Ascending aorta (tissue), 2 donors: ENCODE measurements at places on chromosomes 4 and X.

DNA sequence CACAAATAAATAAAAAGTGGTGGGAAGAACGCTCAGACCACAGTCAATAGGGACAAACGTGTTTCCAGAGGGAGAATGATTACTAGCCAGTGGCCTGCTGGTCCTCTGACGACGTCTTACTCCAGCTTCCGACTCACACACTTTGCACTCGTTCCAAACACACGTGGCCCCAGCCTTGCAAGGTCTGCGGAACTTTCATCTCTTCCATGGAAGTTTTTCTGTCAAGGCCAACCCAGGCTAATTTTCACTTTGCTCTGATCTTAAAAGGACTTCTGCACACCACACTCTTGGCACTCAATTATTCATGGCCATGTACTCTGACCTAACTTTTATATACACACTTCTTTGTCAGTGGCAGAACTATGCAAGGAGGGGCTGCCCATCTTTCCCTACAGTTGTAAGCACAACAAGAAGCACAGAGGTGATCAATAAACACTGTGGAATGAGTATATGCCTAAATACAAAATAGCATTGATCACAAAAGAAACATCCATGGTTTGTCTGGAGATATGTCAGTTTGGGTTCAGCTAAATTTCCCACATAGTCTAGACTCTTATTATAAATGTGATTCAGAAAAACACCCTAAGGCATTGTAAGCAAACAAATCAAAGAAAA, 69.4 kb downstream of the STX18 start:
- DNase-seq, result no peak

GRCh38 chr4:119068529-119068962, 67.1 kb upstream of the MYOZ2 start:
- no peak for DNase-seq

GRCh38 chr4:26020881-26021280, 106.9 kb downstream of the SMIM20 start:
- no peak for DNase-seq

GRCh38 chr4:127778102-127778501, 4.0 kb upstream of the HSPA4L start:
- no peak for DNase-seq

DNA sequence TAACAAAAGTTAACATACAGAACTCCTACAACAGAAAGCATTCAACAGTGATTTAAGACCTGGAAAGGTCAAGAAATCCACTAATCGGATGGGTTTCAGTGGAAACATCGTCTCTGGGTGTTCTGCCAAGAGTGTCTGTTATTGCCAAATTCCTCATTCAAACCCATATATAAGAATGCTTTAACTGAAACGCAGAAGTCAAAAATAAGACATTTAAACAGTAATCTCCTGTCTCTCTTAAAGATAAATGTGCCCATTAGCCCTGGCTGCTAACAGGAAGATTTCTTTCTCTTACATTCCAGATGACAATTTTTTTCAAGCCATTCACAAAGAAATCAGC, 31.5 kb downstream of the DCTD start:
- no peak for DNase-seq

- DNase-seq, result no peak
Observed at GRCh38 chr4:171794528-171794927, 18.7 kb upstream of the GALNTL6 start.

GRCh38 chrX:18833071-18833731, 125.8 kb downstream of the PPEF1 start:
- DNase-seq, result peak; percentile 11

- no peak for DNase-seq
Observed at GRCh38 chr4:170853422-170854021, 763.8 kb upstream of the AADAT start.

DNA sequence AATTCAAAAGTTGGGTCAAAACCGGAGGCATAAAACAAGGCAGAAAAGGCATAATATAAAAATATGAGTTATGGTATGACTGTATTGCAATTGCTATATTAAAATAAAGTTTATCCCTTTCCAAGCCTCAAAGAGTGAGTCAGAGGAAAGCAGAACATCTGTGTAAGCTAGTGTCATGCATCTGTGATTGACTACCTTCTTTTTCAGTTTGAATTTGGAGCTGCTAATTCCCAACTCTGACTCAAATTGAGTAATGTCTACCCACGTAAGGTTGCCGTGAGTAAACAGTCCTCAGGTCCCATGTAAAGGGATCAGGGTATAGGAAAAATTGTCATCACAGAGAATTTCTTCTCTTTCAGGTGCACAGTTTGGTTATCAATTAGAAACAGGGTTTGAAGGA, 6.5 kb upstream of the SLITRK4 start:
- DNase-seq, result no peak

GRCh38 chr4:2948895-2949781, 14.1 kb downstream of the NOP14 start:
- no peak for DNase-seq

GRCh38 chrX:77952173-77952572, 17.3 kb downstream of the PGAM4 start:
- DNase-seq, result no peak

DNA sequence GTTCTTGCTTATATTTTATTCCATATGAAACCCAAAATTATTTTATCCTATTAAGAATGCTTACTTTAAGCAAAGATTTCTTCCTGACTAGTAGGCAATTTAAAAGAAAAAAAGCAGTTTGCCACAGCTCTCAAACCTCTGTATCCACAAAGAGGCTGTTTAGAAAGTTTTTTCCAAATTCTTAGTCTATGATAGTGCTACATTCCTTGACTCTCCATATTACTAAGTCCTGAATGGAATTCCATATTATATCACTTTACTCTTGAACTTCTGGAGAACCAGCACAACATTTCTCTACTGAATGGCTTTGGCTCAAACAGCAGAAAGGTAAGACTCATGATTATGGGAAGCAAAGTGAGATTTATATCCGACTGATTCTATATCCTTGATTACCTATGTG, 8.3 kb downstream of the SLC10A6 start:
- no peak for DNase-seq

DNA sequence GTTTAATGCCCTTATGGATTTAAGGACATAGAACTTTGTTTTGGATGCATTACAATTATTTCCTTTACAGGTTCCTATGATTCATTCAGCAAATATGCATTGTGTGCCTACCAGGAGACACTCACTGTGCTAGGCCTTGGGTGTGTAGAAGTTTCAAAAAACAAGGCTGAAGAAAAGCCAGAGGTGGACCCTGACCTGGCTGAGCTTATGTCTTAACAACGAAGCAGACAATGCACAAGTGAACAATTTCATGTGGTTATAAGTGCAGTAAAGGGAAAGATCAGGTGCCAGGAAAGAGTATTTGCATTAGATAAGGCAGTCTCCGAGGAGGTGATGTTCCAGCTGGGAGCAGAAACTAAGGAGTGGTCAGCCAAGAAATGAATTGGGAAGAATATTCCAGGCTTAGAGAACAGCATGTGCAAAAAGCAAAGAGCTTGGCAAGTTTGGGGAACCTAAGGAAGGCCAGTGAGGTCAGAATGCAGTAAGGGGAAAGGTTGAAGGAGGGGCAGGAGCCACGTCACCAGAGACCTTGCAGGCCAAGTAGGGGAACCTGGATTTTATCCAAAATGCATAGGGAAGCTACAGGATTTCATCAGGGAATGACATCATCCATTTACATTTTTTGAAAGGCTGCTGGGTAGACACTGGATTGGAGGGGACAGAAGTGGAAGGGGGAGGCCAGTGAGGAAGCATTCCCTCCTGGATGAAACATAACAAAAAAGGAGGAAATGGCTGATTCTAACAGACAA, 193.6 kb downstream of the SOWAHB start:
- no peak for DNase-seq

- no peak for DNase-seq
Observed at GRCh38 chrX:40531056-40531826, 49.5 kb upstream of the ATP6AP2 start.

- no peak for DNase-seq
Observed at GRCh38 chrX:74461384-74461783, 40.1 kb downstream of the SLC16A2 start.

GRCh38 chrX:155031657-155032056, 5.0 kb downstream of the FUNDC2 start:
- DNase-seq, result no peak

- no peak for DNase-seq
Observed at GRCh38 chr4:95289028-95289634, 259.6 kb downstream of the UNC5C start.

DNA sequence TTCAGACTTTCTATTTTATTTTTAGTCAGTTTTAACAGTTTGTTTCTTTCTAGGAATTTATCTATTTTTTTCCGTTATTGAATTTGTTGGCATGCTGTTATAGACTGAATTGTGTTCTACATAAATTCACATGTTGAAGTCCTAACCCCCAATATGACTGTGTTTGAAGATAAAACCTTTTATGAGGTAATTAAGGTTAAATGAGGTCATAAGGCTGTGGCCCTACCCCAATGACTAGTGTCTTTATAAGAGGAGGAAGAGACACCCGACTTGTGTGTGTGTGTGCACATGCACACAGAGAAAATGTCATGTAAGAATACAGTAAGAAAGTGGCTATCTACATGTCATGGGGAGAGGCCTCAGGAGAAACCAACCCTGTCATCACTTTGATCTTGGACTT, 146.3 kb downstream of the BRWD3 start:
- no peak for DNase-seq

DNA sequence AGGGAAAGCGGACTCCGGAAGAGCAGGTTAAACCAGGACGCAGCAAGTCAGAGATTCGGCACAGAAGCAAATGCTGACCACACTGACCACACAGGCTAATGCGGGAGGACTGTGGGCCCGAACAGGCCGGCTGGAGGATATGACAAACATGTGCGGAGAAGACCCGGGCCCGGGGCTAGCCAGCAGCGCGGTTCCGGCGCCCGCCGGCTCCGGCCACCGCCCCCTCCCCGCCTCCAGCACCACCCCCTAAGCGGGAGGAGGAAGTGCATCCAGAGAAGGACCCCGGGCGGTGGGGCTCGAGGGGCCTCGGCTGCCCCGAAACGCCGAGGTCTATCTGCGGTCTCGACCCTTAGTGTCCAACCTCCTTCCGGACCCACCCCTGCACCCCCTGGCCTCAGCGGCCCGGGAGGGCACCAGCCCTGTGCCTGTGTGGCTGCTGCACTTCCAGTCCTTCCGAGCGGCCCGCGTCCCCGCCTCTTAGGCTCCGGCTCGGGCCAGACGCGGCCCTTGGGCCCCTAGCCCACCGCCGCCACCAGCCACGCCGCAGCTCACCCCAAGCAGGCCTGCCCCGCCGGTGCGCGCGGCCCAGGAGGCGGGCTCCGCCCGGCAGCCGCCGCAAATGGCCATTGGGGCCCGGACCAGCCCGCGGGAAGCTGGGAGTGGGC, 2.1 kb downstream of the ELOVL6 start:
- DNase-seq, result no peak

DNA sequence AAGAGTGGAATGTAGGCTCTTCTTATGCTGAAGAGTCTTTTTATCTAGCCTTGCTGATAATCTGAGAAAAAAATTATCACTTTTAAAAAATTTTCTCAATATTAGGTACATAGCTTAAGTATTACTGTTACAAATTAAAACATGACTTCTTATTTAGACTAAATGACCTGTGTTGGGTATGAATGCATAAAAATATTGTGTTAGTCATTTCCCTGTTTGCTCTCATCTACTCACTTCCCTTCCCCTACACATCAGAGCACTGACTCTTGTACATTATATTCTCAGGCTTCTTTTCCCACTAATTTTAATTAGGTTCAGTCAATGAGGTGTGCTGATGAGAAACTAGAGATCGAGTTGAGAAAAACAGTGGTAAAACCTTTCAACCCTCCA, 881.0 kb downstream of the PCDH18 start:
- no peak for DNase-seq

GRCh38 chr4:154277172-154277571, 214.4 kb downstream of the DCHS2 start:
- no peak for DNase-seq

- no peak for DNase-seq
Observed at GRCh38 chrX:132181364-132181763, 37.9 kb downstream of the RAP2C start.

DNA sequence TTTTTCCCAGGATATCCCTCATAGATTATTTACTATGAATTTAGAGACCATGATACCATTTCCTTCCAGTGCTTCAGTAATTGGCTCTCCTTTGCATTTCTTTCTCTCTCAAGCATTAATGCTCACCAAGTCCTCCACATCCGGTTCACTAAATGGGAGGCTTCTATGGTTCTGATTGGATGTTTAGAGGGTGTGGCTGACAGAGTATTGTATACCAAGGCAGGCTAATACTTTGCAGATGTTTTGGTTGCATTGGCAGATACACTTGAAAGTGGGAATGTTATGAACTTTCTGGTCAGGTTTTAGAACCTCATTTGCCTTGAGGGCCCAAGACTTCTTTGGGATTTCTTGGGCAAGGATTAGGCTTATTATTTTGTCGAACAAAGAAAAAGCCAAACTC, 24.2 kb downstream of the CBLL2 start:
- no peak for DNase-seq

GRCh38 chr4:132530861-132531260, 618.2 kb upstream of the PCDH10 start:
- no peak for DNase-seq

- DNase-seq, result no peak
Observed at GRCh38 chr4:134539729-134540231, 338.2 kb upstream of the PABPC4L start.

GRCh38 chr4:139200102-139200501, 23.1 kb upstream of the ELF2 start:
- DNase-seq, result no peak

- no peak for DNase-seq
Observed at GRCh38 chr4:1055721-1056590, 44.5 kb downstream of the FGFRL1 start.

GRCh38 chr4:173642509-173642908, 112.5 kb upstream of the HAND2 start:
- no peak for DNase-seq

- no peak for DNase-seq
Observed at GRCh38 chr4:121011138-121011537, 61.2 kb downstream of the NDNF start.

- DNase-seq, result no peak
Observed at GRCh38 chr4:52586069-52586468, 73.0 kb downstream of the USP46 start.

- DNase-seq, result no peak
Observed at GRCh38 chr4:74516303-74516702, 71.4 kb downstream of the AREG start.

- no peak for DNase-seq
Observed at GRCh38 chr4:184479516-184479950, 5.2 kb upstream of the IRF2 start.
